ENCODE measurements at places on chromosomes 11 and 22. TPM values are rescaled to one million over a fixed set of nuclear protein-coding genes. Genes with fewer than 3 reads are reported as not detected.

DNA sequence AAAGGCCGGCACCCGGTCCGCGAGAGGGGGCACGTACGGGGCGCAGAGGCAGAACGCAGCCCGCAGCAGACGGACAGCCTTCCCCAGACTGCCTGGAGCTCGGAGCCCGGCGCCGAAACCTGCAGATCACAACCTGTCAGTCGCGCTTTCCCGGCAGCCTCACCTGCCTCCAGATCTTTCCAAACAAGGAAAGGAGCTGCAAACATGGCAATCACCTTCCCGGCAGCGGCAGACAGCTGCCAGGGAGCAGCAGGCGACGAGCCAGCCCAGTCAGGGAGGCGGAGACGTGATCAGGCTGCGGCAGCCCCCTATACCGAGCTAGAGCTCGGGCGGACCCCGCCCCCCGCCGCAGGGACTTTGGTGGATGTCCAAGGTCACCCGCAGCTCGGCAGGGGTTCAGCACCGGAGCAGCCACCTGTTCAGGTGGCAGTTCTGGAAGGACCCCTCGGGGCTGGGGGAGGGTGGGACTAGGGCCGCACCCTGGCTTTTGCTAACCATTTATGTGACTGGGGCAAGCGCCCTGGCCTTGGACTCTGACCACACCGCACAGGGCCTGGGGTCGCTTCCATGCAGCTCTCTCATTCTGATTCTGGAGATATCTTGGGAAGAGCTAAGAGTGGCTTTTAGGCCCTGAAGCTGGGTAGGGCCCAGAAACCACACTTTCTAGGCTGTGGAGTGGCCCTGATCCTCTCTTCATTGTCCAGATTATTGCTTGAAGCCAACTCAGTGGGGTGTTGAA is 143.8 kb downstream of the NECTIN1 start:
- no peak for DNase-seq

GRCh38 chr22:27474711-27475547 is 326.6 kb downstream of the MN1 start:
- no peak for DNase-seq

GRCh38 chr11:105937331-105937730 is 84.7 kb downstream of the MSANTD4 start:
- no peak for DNase-seq

Gene CTSC
- 263 TPM for polyA plus RNA-seq

GRCh38 chr11:57815877-57816276 is 54.3 kb downstream of the CTNND1 start:
- no peak for DNase-seq

- no peak for DNase-seq
Observed at GRCh38 chr11:79675081-79675480, 234.3 kb upstream of the TENM4 start.

Gene POGLUT3
- polyA plus RNA-seq = 112 TPM

DNA sequence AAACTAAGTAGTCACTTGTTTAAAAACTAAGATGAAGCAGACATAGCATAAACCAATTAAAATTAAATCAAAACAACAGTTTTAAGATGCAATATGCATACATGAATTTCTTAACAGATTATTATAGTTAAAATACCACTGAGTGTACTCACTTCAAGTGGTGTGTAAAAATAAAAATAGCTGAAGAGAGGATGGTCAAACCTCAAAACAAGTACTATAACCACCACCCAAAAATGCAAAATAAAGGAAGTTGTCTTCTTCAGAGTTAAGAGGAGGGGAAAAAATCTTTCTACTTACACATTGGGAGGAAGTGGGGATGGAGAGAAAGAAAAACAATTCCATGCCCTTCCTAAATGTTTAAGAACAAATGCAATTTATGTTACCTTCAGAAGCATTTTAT is 31.9 kb downstream of the RRAS2 start:
- DNase-seq = no peak

GRCh38 chr11:131912134-131912533 is 541.7 kb downstream of the NTM start:
- no peak for DNase-seq

DNA sequence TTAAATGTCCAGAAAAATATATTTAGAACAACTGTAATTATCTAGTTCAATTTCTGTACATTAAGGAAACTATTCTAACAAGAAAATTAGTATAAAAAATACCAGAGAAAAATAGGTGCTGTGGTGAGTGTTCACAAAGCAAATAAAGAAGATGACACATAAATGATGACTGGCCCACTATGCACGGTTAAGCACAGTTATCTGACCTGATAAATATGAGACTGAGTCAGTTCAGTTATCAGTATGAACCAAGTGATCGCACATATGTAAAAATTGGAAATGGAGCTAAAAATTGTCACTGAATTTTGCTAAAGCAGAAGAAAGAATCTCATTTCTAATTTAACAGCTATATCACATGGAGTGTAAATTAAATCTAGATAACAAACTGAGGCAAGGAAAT is 18.8 kb upstream of the MAML2 start:
- DNase-seq = no peak

Gene AQP11
- polyA plus RNA-seq = 2.6 TPM

- peak; percentile 2 for DNase-seq
Observed at GRCh38 chr11:56624661-56625110, 10.0 kb upstream of the OR5M1 start.

DNA sequence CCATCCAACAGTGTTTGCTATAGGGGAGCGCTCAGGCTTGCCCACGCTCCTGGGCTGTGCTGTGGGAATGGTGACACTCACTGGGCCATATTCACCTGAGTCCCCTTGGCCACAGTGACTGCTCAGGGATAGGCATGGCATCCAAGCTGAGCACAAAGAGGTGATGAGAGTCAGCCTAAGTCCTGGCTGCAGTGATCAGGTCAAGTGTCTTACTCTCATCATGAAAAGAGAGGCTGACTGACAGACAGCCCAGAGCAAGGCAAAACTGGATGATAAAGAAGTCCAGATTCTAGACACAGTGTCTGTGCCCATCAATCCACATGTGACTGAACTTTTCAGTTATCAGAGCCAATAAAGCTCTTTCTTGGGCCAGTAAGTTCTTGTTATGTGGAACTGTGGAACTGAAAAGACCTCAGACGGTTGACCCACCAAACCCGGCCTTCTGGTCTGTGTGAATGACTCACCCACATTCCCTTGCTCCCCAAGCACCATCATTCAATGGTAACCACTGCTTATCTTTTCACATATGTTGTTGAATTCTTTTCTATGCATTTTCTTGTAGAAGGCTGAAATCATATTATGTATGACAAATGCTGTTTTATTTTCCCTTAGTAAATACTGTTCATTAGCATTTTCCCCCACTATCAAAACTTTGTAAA is 43.2 kb upstream of the YPEL1 start:
- DNase-seq = no peak

DNA sequence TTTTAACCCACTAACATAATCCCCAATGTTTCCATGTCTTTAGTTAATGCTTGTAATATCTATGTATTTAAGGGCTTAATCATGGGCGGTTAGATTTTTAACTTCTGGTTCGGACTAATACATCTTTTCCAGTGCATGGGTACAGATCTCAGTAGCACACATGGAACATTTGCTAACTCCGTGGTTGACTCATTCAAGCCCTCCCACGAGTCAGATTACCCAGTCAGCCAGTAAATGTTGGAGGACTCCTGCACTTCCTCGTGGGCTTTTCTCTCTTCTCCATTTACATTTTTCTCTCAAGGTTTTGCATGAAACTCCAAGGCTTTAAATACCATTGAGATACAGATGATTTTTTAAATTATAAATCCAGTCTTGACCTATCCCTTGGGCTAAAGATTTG is 313.9 kb downstream of the ST3GAL4 start:
- DNase-seq = no peak

DNA sequence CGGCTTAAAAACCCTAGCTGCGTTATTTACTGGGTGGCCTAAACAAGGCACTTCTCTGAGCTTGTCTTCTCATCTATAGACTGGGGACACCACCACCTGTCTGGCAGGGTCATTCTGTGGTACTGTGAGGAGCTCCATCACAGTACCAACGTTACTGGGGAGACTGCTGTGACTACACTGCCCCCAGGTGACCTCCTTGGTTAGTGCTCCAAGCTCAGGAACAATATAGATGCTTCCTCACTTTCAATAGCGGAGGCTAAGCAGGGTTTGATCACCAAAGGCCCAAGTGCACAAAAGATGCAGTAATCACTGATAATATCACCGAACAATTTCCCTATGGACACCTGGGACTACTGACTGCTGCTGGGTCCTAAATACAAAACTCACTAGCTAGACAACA is 18.8 kb downstream of the PRPF19 start:
- no peak for DNase-seq

Gene CABP4
- 0.70 TPM for polyA plus RNA-seq

- no peak for DNase-seq
Observed at GRCh38 chr11:8963569-8964323, 496 bp downstream of the TMEM9B start.

Gene PTPN5
- 0.63 TPM for polyA plus RNA-seq

GRCh38 chr22:50140615-50141014 is 29.9 kb upstream of the PANX2 start:
- DNase-seq = no peak

DNA sequence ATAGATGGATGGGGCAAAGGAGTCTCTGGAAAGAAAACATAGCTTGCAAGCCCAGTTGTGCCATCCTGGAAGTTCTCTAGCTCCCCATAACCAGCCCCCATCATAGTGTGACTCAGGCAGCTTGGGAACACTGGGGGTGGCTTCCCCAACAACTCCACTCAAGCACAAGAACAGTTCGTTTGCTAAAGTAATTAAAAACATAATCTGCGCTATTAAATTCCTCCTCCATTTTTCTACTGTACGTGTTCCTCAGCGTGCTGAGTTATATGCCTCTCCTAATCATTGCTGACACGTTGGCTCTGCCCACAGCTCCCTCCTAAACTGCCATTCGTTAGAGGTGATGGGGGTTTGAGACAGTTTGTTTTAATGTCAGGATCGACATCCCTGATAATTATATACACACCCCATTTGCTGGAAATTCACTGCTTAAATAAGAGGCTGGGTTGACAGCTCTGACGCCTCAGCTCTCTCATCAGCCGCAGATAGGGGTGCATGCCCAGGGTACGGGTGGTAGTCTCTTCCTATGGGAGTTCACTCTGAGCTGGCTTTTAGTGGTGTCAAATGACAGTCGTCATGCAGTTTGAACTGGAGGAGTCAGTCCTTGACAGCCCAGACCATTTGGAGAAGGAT is 59.5 kb upstream of the SEZ6L start:
- DNase-seq = no peak

Gene OSM
- not detected for polyA plus RNA-seq

GRCh38 chr11:83540112-83540675 is 254.0 kb upstream of the CCDC90B start:
- no peak for DNase-seq

DNA sequence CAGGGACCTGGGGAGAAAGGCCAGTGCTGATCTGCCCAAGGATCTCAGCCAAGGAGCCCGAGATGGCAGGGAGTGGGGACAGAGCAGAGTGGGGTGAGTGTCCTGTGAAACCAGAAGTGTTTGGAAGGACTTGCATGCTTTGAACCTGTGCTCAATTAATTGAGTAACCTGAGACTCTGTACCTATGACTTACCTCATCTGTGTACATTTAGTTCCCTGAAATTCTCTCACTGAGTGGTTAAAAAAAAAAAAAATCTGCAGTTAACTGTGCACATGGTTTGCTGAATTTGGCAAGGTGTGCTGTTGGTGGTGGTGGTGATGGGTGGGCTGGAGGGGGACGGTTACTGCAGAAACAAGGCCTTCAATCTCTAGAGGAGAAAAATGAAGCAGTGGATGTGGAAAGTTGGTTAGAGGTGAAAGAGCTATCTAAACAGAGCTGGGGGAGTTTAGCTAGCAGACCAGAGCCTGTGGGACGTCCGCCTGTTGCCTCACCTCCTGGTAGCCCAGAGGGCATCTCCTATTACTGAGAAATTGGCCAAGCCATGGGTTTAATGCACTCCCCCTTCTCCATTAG is 8.3 kb upstream of the SORL1-AS1 start:
- no peak for DNase-seq

GRCh38 chr11:62747475-62748160 is 6.3 kb downstream of the ZBTB3 start:
- no peak for DNase-seq

Gene BBOX1
- polyA plus RNA-seq = 31.7 TPM

GRCh38 chr11:116348226-116348625 is 424.6 kb downstream of the BUD13 start:
- DNase-seq = no peak

Gene ELFN2
- polyA plus RNA-seq = 0.54 TPM

- DNase-seq = no peak
Observed at GRCh38 chr11:90294091-90294490, 71.2 kb upstream of the CHORDC1 start.

Gene CD6
- polyA plus RNA-seq = 0.50 TPM

All from left renal pelvis (tissue), 4 donors.